ENCODE measurements at places on chromosomes 7 and 10.

- no peak for DNase-seq
Measured at GRCh38 chr7:73668103-73668885, 663 bp downstream of the VPS37D start.

DNA sequence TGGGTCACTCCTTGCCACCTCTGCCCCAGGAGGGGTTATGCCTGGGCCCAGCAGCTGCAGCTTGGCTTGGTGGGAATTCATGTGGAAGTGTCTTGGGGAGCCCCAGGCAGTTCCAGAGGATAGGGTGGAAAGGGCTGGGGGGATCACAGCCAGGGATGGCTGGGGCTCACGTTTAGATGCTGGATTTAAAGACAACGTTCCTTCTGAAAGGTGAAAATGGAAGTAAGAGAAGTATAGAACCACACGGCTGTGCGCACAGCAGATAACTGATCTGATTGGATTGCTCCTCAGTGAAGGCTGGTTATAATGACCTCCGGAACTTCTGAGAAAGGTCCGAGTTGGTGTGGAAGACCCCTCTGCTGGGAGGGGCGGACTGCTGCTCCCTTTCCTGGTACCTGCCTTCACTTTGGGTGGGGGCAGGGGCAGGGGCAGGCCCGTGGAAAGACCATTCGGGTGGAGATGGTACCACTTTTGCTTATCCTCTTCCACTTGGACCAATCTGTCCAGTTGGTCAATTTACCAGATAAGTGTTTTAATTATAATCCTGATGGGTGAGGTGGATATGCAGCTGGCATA, 7.9 kb upstream of the MYL7 start:
- DNase-seq, result no peak

DNA sequence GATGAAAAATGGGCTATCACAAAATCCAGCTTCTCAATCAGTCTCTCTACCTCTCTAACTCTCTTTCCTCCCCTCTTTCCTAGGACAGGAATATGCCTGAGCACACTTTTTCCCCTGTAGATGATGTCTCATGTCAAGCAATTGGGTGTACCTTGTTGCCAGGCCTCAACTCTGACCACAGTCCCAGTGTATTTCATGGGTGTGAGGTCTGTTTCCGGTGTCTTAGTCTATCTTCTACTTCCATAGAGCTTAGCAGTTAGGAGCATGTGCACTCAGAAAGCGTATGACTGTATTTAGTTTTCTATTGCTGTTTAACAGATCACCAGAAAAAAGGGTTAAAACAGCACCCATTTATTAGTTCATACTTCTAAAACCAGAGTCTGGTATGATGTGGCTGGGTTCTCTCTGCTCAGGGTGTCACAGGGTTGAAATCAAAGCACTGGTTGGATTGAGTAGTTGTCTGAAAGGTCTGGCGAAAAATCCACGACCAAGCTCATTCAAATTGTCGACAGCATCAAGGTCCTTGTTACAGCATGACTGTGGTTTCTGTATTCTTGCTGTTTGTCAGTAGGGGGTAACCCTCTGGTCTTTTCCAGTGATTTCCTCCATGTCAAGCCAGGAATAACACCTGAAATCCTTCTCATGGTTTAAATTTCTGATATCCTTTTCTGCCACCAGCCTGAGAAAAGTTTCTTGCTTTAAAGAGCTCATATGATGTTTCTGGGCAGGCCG, 130.0 kb downstream of the THSD7A start:
- no peak for DNase-seq

- no peak for DNase-seq
Measured at GRCh38 chr7:139861803-139862202, 32.7 kb downstream of the TBXAS1 start.

DNA sequence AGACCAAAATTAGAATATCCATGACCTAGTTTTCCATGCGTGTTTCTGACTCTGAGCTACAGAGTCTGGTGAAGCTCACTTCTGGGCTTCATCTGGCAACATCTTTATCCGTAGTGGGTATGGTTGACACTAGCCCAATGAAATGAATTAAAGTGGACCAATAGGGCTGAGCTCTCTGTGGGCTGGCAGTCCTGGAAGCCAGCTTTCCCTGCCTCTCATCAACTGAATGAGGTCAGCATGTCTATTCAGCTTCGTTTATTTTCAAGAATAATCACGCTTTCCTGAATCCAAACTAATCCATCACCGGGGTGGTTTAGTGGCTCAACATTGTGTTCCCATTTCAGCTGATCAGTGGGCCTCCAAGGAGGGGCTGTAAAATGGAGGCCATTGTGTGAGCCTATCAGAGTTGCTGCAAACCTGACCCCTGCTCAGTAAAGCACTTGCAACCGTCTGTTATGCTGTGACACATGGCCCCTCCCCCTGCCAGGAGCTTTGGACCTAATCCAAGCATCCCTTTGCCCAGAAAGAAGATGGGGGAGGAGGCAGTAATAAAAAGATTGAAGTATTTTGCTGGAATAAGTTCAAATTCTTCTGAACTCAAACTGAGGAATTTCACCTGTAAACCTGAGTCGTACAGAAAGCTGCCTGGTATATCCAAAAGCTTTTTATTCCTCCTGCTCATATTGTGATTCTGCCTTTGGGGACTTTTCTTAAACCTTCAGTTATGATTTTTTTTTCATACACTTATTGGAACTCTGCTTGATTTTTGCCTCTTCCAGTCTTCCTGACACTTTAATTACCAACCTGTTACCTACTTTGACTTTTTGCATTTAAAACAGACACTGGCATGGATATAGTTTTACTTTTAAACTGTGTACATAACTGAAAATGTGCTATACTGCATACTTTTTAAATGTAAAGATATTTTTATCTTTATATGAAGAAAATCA, 35.5 kb downstream of the CAV1 start:
- DNase-seq, result no peak

GRCh38 chr7:37018954-37019353, 294.7 kb upstream of the AOAH start:
- DNase-seq, result no peak

- DNase-seq, result no peak
Measured at GRCh38 chr7:42883950-42884349, 27.9 kb downstream of the C7orf25 start.

DNA sequence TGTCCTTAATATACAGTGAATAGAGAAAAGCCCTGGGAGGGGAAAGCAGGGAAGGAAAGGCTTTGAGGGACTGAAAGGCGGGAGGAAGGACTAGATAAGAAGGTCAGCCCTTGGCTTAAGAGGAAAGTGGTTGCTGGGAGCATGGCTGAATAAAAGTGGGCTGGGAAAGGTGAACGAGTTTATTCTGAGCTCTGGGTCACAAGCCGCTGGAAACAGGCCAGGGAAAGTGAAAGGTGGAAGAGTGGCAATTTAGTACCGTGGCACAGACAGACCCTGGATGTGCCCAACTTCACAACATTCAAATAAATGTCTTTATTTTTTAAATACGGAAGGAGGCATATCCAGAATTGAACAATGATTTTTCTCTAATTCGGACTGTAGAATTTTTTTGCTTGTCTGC, 39.7 kb downstream of the TAC1 start:
- no peak for DNase-seq

GRCh38 chr7:26105236-26105635, 46.8 kb upstream of the NFE2L3 start:
- DNase-seq, result no peak

DNA sequence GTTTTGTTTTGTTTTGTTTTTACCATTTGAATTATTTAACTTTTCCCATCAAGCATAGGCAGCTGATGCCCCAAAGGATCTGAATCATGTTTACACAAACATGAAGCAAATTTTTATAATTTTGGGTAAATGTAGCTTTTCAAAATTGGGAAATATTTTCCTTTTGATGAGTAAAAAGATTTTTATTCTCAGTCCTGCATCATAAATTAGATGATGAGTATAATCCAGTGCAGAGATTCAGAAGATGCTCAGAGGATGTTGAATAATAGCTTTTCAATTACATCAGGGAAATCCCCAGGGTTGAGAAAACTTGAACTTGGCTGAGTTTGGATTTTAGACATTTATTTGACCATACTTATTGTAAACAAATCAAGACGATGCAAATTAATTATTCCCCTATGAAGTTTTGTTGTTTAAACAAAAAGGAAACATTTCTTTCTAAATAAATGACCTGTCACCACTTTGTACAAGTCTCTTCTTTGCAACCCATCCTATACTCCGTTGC, 121.7 kb downstream of the FAM204A start:
- no peak for DNase-seq

DNA sequence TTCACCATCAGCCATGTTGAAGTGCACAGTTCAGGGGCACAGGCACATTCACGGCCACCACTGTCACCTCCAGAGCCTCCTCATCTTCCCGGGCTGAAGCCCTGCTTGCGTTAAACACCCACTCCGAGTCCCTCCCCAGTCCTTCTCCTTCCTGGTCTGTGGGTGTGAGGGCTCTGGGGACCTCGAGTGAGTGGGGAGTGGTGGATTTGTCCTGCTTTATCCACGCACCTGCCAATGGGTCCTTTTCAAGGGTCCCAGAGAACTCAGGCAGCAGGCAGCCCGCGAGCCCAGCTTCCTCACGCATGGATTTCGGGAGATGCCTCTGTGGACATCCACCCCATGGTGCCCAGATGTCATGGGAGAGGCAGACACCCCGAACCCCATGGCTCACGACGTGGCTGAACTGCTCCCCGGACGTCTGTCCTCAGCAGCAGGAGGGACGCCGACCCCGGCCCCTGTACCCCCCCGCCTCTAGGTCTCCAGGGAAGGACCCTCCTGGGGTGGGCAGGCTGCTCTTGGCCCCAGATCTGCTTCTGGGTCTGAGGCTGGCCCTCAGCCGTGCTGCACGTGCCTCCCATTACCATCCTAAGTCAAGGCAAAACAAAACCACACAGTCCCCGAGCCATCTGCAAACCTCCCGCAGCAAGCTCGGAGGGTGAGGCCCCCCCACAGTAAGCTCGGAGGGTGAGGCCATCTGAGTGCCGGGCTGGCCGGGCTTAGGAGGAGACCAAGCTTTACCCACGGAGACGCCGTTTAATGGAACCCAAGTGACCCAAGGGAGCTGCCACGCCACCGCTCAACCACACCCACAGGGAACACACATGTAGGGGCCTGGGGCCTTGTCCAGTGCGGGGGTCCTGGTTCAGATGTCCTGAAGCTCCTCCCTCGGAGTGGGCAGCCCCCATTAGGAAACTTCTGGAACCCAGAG, 9.0 kb downstream of the CYP2W1 start:
- no peak for DNase-seq

- no peak for DNase-seq
Measured at GRCh38 chr10:25451401-25451800, 276.6 kb downstream of the GPR158 start.

- DNase-seq, result no peak
Measured at GRCh38 chr7:101772508-101773211, 44.8 kb upstream of the CUX1 start.

- DNase-seq, result no peak
Measured at GRCh38 chr7:131945313-131945911, 389.0 kb upstream of the PODXL start.

GRCh38 chr10:132311338-132311939, 3.7 kb upstream of the STK32C start:
- no peak for DNase-seq

- no peak for DNase-seq
Measured at GRCh38 chr7:57071-57470, 135.3 kb upstream of the FAM20C start.

- no peak for DNase-seq
Measured at GRCh38 chr10:117353684-117354083, 21.6 kb downstream of the PDZD8 start.

- DNase-seq, result no peak
Measured at GRCh38 chr7:6604458-6604857, 11.0 kb upstream of the ZNF853 start.

GRCh38 chr7:121420976-121421375, 24.9 kb upstream of the FAM3C start:
- DNase-seq, result no peak

GRCh38 chr7:17070231-17070708, 188.5 kb upstream of the AGR3 start:
- no peak for DNase-seq

DNA sequence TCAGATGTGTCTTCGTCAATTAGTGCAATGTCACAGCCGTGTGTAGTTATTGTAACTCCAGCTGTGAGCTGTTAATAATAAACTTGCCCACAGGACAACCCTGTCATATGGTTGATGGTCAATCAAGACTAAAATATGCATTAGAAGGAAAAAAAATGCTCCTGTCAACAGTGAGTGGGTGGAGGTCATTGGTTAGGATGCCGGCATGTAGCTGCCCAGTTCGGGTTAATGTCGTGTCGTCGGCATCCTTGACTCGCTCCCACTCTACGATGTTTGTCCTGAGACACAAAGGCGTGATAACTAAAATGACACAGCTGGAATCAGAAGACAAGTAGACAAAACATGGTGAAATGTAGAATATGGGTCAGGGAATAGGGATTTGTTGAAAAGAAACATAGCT, 442.8 kb upstream of the NPVF start:
- DNase-seq, result no peak

DNA sequence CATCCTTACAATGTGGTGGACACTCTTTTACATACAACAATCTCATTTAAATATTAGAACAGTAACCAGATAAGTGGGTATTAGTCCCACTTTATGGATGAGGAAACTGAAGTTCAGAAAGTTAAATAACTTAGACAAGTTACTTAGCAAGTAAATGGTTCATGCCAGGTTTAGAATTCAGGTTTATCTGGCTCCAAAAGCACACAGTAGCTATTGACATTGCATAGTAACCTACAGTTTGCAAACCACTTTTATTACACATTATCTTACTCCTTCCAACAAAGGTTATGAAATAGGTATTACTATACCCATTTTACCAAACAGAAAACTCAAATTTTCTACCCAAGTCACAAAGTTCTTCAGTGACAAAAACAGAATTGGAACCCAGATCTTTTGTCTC, 19.7 kb upstream of the NKX2-3 start:
- DNase-seq, result no peak

- no peak for DNase-seq
Measured at GRCh38 chr7:157392256-157393037, 55.6 kb downstream of the DNAJB6 start.

DNA sequence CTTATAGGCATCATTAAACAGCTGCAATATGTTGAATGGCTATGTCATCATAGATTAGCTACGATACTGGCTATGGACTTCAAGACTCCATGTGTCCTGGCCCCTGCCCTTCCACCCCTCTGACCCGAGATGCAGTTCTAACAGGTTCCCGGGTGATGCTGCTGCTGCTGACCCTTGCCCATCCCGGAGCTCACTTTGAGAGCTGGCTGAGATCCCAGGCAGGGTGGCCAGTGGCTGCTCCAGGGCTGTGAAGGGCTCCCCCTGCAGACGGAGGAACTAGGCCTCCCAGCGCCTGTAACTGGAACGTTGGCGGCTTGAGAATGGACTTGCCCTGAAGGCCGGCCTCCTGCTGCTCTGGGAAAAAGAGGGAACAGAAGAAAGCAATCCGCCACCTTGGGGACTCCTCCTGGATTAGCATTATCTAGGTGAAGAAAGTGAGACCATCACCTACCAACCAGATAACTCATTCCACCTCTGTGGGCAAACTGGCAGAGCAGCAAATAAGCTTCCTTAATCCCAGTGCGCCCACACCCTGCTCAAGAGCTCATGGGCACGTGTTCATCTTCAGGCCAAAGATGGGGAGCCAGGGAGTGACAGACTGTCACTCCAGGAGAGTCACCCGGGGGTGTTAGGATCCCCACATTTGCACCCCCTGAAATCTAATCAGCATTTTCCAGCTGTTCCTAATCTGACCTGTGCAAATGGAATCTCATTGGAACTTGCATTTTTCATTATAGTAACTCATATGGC, 56.8 kb downstream of the PARP12 start:
- DNase-seq, result no peak

Data from activated CD4-positive, alpha-beta T cell treated with anti-CD3 and anti-CD28 coated beads for 1 hour (primary cell).